ENCODE measurements at places on chromosomes 6 and 20.

- DNase-seq: no peak
Observed at GRCh38 chr6:106628658-106629102, 618 bp downstream of the RTN4IP1 start.

- no peak for DNase-seq
Observed at GRCh38 chr6:125271486-125272159, 30.1 kb downstream of the HDDC2 start.

GRCh38 chr6:162899148-162899547 is 171.4 kb downstream of the PACRG start:
- no peak for DNase-seq

GRCh38 chr20:2227861-2228260 is 67.9 kb upstream of the TGM3 start:
- DNase-seq: no peak

- no peak for DNase-seq
Observed at GRCh38 chr20:34402461-34402860, 39.4 kb downstream of the ITCH start.

- no peak for DNase-seq
Observed at GRCh38 chr6:53119772-53120409, 28.8 kb downstream of the GCM1 start.

DNA sequence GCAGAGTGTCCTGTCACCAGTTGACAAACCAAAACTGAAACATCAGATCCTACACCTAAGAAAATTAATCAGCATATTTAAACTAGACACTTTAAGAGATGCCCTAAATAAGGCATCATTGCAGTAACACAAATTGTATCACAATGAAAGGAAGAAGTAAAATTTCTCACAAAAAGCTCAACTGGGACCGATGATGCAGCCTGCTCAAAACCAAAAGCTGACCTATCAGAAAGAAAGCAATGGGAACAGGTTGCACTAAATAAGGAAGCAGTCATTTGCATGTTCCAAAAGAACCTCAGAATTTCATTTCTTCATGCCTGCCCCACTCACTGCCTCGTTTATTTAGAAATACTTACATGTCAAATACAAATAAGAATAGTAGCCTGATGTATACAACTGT is 12.1 kb downstream of the HIVEP2 start:
- DNase-seq: no peak

GRCh38 chr6:35377002-35377401 is 34.6 kb downstream of the PPARD start:
- DNase-seq: no peak

GRCh38 chr20:23244916-23245552 is 105.6 kb upstream of the NXT1 start:
- DNase-seq: no peak

- no peak for DNase-seq
Observed at GRCh38 chr6:143999406-143999805, 8.7 kb downstream of the PLAGL1 start.

GRCh38 chr6:143894655-143895054 is 30.4 kb downstream of the ZC2HC1B start:
- DNase-seq: no peak

DNA sequence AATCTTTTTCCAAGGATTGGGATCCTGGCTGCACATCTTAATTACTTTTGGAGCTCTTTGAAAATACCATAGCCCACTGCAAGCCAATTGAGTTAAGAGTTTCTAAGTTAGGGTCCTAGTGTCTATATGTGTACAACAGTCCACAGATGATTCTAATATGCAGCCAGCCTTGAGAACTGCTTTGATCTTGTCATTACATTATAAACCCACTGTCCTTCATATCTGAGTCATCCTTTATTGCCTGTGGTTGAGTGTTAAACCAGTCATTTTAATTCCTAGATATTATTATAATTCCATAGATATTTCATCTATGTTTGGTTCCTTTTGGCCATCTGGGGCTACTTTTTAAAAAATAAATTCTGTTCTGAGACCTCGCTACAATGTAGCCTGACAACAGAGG is 24.1 kb downstream of the MCM8 start:
- DNase-seq: no peak

GRCh38 chr20:20375862-20376261 is 8.0 kb downstream of the INSM1 start:
- no peak for DNase-seq

DNA sequence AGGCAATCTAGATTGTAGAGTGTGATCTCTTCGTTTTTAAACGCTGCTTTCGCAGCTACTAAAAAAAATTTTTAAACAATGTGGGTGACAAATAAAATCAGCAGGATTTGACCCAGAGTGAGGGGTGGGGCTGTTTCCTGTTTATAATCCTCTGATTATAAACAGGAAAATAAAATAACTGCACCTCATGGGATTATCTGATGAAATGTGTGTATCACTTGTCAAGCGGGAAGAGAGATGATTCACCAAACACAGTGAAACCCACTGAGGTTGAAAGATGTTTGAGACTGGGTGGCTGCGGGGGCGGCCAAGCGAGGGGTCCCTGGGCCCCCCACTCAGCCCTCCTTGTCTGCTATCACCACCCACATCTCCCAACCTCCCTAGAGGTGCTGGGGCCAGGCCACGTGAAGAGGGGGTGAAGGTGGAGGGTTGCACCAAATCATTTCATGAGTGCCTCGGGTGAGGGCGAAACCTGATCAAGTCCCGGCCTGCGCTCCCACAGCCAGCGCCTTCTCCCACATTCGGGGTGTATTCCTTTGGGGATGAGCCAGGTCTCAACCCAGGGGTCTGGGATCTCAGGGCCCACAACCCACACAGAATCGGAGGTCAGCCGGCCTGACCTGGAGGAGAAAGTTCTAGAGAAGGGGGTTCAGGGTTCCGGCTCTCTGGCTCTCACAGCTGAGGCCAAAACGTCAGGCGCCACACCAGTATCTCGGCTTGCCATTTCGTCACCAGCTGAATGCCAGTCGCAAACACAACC is 212.5 kb downstream of the BMP7 start:
- no peak for DNase-seq

DNA sequence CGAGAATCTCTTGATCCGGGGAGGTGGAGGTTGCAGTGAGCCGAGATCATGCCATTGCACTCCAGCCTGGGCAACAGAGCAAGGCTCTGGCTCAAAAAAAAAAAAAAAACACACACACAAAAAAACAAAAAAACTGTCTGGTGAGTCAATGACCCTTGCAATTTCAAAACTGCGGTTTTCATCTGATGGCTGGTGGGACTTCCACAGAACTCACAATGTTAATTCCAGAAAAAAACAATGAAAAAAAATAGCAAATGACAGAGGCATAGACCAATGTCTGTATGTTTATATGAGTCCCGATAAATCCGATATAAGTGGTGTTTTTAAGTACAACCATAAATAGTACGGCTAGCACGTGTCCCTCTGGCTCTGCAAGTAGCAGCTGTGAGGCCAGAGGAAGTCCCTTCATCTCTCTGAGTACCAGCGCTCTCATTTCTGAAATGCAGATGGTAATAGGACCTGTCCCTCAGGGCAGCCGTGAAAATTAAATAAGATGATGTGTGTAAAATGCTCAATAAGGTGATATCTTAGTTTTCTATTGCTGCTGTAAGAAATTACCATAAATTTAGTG is 21.9 kb upstream of the PTPN1 start:
- no peak for DNase-seq

GRCh38 chr6:164072240-164072666 is 657.7 kb downstream of the QKI start:
- no peak for DNase-seq

- DNase-seq: no peak
Observed at GRCh38 chr20:59565768-59566461, 38.4 kb upstream of the PHACTR3 start.

- DNase-seq: peak; percentile 66
Observed at GRCh38 chr6:51959744-51960383, 127.5 kb downstream of the PKHD1 start.

- no peak for DNase-seq
Observed at GRCh38 chr6:159995405-159995804, 26.5 kb downstream of the IGF2R start.

- DNase-seq: no peak
Observed at GRCh38 chr6:153873541-153873940, 165.5 kb upstream of the OPRM1 start.

GRCh38 chr20:41279546-41280225 is 37.8 kb downstream of the ZHX3 start:
- DNase-seq: no peak

DNA sequence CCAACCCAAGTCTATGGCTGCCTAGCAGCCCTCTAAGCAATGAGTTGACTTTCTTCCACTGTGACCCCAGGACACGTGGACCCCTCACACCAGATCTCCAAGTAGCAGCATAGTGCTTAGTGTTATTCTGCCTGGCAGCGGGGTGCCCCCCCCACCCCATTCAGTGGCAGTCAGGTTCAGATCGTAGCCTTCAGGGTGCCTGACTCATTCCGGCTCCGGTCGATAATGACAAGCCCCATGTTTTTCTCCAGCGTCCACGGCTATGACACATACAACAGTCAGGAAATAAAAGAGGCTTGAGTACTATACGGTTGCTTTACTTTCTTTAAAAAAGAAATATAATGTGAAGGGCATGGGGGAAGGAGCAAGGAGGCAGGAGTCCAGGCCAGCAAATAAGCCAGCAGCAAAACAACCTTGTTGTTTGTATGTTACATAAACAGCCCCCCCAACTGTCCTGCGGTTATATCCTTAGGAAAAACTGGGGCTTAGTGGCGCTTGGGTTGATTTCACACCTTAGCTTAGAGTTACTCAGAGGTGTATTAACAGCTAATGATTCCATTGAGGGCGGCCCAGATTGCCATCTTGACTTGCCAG is 23.1 kb downstream of the GNAS start:
- DNase-seq: no peak

- DNase-seq: no peak
Observed at GRCh38 chr6:170076466-170077165, 214.3 kb downstream of the DLL1 start.

GRCh38 chr6:129454488-129454887 is 255.5 kb downstream of the ARHGAP18 start:
- no peak for DNase-seq

GRCh38 chr20:29762620-29763019 is 1494.8 kb upstream of the DEFB115 start:
- no peak for DNase-seq

DNA sequence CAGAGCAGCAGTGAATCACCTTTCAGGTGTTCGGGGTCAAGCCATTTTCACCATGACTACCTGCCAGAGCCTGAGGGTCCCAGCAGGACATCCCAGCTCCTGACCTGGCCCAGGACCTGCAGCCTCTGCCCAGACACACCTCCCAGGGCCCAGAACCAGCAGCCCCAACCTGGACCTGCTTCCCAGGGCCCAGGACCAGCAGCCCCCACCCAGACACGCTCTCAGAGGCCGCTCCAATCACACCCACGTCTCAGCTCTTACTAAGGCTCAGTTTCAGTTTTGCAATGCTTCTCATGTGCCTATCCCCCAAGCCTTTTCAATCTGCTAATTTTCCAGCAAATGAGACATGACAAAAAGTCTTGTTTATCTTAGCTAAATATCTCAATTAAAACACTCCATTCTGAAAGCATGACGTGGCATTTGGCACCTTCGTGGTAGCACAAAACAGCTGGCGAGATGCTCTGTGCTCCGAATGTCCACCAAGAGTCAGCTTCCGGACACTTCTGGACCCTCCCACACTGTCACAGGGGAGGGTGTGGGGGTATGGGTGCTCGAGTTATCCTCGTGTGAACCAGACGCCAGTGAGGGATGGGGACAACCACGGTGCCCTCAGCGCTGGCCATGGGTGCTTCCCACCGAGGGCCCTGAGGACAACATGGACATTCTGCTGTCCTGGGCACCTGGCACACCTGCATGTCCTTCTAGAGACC is 253.2 kb downstream of the DLL1 start:
- no peak for DNase-seq

DNA sequence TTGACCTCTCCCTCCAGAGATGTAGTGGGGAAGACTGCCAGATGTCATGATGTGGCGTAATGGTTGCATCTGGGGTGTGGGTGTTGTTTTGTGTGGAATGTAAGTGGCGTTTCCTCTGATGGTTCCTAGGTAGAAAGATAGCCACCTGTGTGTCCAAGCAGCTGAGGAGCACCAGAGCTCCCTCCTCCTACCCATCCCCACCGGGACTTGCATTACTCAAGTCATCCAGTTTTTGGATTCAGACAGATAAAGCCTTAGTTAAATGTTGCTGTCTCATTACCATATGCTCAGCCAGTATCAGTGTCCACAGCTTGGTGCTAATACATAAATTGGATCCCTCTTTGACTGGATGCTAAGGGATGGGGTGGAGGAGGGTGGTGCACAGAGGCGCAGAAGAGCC is 282.3 kb downstream of the TBC1D7 start:
- no peak for DNase-seq

DNA sequence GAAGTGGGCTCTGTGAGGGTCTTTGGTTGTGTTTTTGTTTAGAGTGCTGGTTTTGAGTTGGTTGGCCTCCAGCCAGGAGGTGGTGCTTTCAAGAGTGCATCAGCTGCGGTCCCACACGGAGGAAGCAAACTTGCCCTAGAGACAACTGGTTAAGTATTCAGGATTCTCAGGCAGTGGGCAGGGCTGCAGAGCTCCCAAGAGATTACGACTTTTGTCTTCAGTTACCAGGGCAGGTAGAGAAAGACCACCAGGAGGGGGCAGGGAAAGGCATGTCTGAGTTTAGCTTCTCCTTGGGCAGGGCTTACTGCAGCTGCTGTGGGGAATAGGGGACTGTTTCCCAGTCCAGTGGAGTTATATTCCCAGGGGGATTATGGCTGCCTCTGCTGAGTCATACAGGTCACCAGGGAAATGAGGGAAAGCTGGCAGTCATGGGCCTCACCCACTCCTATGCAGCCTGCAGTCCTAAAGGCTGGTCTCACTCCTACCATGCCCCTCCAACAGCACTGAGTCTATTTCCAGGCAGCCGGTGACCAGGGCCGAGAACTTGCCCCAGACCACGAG is 64.3 kb downstream of the TTI1 start:
- no peak for DNase-seq

- no peak for DNase-seq
Observed at GRCh38 chr20:36085686-36086267, 68.8 kb upstream of the EPB41L1 start.

DNA sequence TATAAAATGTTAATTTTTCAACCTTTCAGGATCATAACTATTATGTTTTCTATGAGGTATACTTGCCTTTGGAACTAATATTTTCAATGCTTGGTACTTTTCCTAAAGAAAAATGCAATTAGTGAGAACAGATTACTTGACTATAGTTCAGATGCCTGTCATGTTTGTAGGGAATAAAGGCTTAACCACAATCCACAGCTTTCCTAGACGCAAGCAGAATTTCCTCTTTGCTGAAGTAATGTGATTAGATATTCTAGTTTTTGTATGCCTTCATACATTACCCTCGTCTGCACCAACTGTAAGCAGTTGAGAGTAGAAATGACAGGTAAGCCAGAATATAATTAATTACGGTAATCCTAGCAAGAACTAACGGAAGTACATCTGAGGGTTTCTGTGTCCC is 581.4 kb upstream of the MMS22L start:
- DNase-seq: no peak

- no peak for DNase-seq
Observed at GRCh38 chr6:44837741-44838140, 450.2 kb downstream of the CDC5L start.

Measured in activated CD4-positive, alpha-beta T cell treated with anti-CD3 and anti-CD28 coated beads for 48 hours (primary cell).